ENCODE measurements at places on chromosomes 11 and 22. TPM values are rescaled to one million over a fixed set of nuclear protein-coding genes. Genes with fewer than 3 reads are reported as not detected.

The WT1 gene
- 1.2 TPM for polyA plus RNA-seq

The APOA4 gene
- polyA plus RNA-seq: not detected

The IGLL5 gene
- polyA plus RNA-seq: 2.6 TPM

The MMP8 gene
- not detected for polyA plus RNA-seq

The KCNK7 gene
- 0.27 TPM for polyA plus RNA-seq

The DEFB108B gene
- not detected for polyA plus RNA-seq

The SERGEF gene
- 11.4 TPM for polyA plus RNA-seq

The BLID gene
- polyA plus RNA-seq: not detected

The DEPDC7 gene
- 15.5 TPM for polyA plus RNA-seq

The ATP5MG gene
- 342 TPM for polyA plus RNA-seq

The SESN3 gene
- polyA plus RNA-seq: 79.3 TPM

The PHRF1 gene
- polyA plus RNA-seq: 14.8 TPM

The TRIM29 gene
- 0.97 TPM for polyA plus RNA-seq

GRCh38 chr11:82458761-82459160 is 274.9 kb downstream of the FAM181B start:
- no peak for DNase-seq

DNA sequence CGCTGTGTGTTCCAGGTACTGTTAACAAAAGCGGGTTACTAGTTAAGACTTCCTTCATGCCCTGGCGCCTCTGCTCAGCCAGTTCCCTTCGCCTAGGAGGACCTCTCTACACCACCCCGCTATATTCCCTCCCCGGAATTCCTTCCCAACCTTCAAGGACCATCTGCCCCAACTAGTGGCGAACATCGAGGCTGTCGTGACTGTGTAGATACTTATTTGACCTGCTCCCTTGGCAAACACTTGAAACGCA is 450 bp upstream of the BCL2L13 start:
- DNase-seq: no peak

GRCh38 chr22:19855504-19856409 is 1.1 kb upstream of the GNB1L start:
- peak; percentile 45 for DNase-seq

DNA sequence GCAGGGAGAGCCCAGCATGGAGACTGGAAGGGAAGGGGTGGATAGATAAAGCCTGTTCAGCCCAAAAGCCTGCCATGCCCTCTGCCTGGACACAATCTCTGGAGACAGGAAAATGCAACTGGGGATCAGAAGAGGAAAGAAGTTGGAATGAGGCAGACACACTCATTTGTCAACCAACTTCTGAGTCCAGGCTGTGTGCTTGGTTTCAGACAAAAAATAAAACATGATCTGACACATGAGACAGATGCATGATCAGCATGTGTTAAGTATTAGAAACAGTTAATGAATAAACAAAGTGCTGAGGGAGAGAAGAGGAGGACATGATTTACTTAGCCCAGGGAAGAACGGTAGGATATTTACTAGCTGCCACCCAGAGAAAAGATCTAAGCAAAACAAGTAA is 839 bp downstream of the LRRN4CL start:
- DNase-seq: no peak

GRCh38 chr11:67670316-67671210 is 3.9 kb downstream of the ALDH3B2 start:
- DNase-seq: no peak

- no peak for DNase-seq
These were observed 265.7 kb downstream of the BRD1 start for GRCh38 chr22:49561976-49562375.

DNA sequence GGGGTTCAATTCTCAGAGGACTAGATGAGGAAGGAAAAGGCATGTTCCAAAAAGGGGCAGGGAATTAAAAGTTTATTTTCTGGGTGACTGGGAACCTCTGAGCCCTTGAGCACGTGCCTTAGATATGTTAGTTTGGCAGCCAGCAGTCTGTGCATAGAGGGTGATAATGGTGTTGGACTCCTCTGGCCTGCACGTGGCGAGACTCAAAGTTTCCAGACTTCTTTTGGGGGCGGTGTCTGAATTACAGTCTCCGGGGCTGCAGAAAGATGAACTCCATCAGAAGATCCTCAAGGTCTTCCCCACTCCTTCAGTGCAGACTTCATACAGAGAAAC is 861 bp upstream of the ZNRF3 start:
- DNase-seq: peak; percentile 79

- DNase-seq: no peak
These were observed 527.9 kb upstream of the B3GAT1 start for GRCh38 chr11:134939905-134940304.

DNA sequence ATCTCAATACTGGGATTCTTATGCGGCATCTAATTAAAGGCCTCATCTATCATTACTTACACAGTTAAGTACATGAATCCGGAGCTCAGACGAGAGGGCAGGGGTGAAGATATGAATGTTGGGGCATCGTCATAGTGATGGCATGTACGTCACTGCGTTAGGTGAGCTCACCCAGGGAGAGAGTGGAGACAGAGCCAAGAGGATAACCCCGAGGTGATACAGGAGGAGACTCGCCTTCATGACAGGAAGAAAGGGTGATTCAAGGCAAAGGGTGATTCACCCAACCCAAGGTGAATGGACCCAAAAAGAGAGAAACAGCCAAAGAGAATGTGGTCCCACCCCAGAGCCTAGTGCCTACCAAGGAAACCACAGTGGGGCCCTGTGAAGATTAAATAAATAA is 132.9 kb upstream of the BLID start:
- DNase-seq: no peak

DNA sequence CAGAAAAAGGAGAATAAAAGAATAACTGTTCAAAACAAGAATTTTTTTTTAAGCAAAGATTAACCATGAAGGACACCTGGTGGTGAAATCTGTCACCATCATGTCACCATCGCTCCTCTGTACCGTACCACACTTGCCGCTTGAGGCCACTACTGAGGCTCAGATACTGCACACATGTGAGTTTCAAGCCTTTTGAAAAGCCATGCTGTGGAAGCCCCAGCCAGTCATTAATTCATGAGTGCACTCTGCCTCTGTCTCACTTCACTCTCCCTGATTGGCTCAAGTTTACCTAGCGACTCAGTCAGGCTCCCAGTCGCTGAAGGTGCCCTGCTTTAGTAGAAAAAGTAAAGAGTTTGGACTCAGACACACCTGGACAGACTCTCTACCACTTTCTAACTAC is 6.6 kb upstream of the MS4A12 start:
- DNase-seq: no peak

DNA sequence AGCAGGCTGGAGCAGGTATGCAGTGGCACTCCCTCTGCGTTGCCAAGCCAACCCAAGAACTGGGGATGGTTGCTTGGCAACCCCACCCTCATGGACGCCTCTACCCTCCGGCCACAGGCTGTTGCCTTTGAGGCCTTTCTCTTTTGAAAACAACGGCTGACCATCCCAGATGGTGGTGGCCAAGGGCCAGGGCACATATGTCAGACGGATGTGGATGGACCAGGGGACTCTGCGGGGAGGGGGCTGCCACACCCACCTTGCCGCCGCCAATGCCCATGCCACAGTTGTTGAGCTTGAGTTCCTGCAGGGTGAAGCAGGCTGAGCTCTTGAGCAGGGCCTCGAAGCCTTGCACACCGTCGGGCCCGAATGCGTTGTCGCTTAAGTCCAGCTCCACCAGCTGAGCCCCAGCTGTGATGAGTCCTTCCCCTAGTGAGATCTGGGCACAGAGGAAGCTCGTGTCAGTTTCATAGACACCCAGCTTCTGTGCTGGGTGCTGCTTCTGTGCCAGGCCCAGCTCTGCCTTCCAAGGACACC is 21.5 kb downstream of the RANGAP1 start:
- DNase-seq: no peak

DNA sequence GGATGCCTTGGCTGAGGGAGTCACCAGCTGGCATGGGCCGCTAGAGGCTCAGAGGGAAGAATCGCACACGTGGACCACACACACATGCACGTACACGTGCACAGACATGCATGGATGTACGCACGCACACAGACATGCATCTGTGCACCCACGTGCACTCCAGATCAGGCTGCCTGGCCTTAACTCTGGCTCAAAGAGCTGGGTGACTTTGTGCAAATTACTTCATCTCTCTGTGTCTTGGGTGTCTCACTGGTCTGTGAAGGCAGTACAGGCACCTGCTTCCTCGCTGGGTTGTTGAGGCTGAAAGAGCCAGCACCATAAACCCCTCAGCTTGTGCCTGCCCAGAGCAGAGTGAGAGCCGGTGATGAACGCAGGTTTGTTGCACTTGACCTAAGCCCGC is 28.7 kb downstream of the TMPRSS6 start:
- no peak for DNase-seq
